ENCODE measurements at places on chromosomes 7 and 10.

GRCh38 chr7:101554584-101555268 lies 74.4 kb downstream of the MYL10 start:
- no peak for DNase-seq

DNA sequence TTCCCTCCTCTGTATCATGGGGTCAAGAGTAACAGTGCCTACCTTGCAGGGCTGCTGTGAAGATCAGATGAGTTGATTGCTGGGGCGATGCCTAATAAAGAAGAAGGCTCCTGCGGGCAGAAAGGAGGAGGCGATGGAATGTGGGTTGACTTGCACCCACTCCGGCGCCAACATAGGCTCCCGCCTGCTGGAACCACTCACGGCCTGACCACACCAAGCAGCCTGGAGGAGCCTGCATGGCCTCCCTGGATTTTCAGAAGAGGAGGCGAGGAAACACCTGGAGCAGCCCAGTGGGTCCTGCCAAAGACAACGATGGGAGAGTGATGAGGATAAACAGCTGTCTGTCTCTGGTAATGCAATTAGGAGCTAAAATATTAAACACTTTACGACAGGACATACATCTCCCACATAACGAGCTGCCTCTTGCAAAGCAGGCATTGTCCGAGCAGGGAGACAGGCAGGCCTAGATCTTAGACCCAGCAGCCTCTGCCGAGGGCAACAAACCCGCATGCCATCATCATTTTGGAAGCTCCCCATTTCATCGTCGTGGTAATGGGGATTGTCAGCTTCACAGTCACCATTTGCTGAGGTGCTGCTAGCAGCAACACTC lies 302.9 kb upstream of the ZMIZ1 start:
- DNase-seq: no peak

- DNase-seq: no peak
Measured at GRCh38 chr10:90288391-90288933, 569.4 kb downstream of the HTR7 start.

DNA sequence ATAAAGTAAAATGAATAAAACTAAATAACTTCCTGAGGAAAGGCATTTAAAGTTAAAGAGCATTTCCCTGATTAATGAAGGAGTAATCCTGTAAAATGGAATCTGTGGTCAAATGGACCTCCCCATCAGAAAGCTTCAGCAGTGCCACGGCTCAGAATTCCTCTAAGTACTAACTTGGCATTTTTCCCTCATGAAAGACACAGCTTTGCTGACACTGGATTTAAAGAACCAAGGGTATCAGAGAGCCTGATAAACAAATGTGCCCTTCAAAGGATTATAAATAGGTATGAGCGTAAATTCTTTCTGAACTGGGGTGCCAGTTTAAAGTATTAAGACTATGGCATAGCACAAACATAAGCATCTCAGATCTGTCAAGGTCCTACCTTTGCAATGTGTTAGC lies 24.2 kb upstream of the RNF148 start:
- DNase-seq: no peak

DNA sequence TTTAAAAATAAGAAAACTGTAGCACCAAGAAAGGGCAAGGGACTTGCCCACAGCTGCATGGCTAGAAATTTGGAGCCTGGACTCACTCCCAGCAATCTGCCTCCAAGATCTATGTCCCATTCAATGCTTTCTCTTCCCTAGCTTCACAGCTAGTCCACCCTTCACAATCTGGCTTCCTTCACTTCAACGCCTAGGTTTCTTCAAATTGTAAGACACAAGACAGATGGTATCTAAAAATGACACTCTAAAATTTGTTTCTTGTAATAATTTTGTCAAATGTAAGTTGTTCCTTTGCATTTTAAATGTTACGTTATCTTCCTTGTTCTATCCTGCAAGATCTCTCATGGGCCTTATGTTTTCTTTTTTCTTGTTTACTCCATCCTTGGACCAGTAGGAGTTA lies 48.6 kb downstream of the CTTNBP2 start:
- no peak for DNase-seq

- no peak for DNase-seq
Measured at GRCh38 chr10:34407324-34407805, 407.7 kb downstream of the PARD3 start.

- no peak for DNase-seq
Measured at GRCh38 chr7:74093671-74094223, 10.1 kb downstream of the LIMK1 start.

DNA sequence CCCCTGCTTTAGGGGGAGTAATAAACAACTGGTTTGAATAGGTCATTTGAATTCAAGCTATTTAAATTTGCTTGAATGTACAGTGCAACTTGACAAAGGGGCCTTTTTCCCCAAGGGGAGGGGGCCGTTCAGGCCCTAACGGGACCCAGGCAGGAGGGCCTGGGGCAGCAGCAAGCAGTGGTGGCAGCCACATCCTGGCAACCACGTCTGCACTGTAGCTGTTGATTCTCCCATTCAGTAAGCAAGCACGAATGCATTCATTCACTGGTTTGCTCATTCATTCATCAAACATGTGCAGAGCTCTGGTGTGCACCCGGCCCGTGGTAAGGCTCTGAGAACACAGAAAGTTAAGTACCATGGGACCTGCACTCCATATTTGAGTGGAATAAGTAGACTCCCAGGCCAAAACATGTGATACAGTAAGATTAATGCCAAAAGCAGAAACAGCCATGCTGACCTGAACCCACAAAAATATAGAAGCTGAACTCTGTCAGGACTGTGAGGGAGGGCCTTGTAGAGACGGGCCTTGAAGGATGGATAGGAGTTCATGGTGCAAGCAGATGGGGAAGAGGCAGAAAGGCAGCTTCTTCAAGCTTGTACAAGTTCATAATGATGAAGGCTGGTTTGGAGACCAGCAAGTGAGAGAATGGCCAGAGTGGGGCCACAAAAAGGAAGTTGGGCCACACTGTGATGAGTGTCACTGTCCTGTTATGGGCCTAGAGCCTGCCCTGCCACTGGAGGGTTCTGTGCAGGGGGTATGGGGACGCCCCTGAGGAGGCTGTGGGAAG lies 29.3 kb upstream of the C10orf53 start:
- DNase-seq: no peak

- no peak for DNase-seq
Measured at GRCh38 chr10:29411666-29412315, 122.9 kb downstream of the LYZL1 start.

- DNase-seq: no peak
Measured at GRCh38 chr7:99740573-99741440, 5.8 kb upstream of the CYP3A7 start.

DNA sequence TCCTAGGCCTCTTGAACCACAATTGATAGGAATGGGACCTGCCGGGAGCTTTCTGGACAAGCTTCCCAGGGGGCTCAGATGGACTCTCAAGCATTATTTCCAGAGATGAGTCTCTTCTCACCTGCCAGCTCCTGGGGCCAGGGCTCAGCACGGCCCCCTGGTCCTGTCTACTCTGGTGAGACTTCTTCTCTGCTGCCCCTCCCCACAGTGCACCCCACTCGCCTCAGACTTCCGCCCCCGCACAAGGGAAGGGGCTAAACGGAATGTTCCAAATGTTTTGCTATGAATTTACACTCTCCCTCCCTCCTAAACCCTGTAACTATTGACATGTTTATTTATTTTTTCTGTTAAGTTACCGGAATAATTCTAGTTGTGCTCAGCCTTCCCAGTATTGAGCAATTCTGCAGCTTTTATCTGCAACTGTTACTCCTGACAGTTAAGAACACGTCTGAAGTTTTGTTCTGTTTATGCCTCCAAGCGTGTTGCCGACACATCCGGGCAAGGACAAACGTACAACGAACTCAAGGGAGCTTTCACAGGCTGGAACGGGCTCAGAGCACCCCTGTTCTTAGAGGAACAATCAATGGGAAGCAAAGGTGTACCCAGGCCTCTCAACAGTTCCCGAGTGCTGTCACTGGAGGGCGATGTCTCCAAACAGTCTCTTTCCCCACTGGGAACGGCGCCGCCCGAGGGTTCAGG lies 55.2 kb downstream of the FHIP2A start:
- DNase-seq: no peak

DNA sequence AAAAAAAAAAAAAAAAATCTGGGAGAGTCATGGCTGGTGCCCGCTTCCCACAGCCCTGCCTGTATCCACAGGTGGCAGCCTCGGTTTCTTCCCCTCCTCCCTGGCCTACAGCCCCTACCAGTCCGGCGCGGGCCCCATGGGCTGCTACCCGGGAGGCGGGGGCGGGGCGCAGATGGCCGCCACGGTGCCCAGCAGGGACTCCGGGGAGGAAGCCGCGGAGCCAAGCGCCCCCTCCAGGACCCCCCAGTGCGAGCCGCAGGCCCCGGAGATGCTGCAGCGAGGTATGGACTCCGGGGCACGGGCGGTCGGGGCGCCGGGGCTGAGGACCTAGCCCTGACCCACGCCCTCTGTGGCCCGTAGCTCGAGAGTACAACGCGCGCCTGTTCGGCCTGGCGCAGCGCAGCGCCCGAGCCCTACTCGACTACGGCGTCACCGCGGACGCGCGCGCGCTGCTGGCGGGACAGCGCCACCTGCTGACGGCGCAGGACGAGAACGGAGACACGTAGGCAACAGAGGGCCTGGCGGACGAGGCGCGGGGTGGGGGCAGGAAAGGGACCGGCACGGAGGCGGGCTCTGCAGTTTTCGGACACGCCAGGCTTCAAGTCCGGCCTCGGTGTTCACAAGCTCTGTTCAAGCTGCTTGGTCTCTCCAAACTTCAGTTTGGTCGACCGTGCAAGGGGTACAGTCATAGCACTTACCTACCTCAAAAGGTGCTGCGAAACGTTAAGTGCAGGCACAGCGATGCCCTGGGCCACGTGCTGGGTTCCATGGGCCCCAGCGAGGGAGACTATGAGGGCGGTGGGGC lies 3.9 kb downstream of the NFKB2 start:
- DNase-seq: peak; percentile 70

GRCh38 chr7:4939971-4940728 lies 18.8 kb downstream of the MMD2 start:
- no peak for DNase-seq

- DNase-seq: no peak
Measured at GRCh38 chr10:8052341-8052955, 2.0 kb upstream of the GATA3 start.

Measured in stimulated activated CD8-positive, alpha-beta memory T cell treated with anti-CD3 and anti-CD28 coated beads, Interleukin-15, amount 100 ng/mL, for 4 hours (primary cell).